NCI-H446 (cell line): ENCODE measurements at places on chromosomes 11 and 22.

DNA sequence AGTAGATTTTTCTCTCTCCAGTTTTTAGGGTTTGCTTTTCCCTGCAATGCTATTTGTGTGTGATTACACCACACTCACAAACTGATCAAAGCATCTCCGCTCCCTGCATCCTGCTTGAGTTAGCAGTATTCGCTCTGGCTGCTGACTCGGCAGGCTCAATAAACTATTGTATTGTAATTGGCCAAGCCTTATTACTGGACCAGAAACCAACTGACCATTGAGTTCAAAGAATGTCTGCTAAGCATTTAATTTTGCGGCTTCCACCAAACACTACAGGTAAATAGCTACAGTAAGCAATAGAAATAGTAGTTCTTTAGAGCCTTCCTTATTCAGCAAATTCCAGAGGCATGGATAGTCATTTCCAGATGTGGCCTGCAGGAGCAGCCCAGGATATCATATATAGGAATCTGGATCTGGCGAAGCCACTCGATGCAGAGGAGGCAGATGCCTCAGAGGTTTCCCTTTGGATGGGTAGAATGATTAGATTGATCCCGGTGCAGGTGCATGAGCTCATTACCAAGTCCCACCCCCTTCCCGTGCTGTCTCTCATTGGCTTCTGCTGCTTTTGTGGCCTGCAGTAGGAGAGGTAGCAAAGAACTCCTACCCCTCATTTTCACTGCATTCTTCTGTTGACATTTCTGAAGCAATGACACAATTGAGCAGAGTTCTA is 77.3 kb downstream of the COMMD9 start:
- DNase-seq, result no peak

DNA sequence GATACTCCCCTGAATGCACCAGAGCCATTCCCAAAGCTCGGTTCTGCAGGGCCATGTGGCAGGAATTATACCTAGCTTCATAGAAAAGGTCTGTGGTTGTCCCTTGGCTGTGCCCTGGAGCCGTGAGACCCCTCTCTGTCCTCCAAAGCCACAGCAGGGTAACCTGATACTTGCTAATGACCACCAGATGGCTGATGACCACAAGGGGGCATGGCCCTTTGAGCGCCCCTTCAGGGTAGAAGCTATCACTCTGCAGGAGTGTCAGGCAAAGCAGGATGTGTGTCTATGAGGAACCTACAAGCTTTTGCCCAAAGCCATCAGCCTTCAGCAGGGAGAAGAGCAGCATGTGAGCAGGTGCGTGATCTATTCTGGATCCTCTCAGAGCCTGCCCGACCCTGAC is 95.3 kb downstream of the NTM start:
- no peak for DNase-seq

DNA sequence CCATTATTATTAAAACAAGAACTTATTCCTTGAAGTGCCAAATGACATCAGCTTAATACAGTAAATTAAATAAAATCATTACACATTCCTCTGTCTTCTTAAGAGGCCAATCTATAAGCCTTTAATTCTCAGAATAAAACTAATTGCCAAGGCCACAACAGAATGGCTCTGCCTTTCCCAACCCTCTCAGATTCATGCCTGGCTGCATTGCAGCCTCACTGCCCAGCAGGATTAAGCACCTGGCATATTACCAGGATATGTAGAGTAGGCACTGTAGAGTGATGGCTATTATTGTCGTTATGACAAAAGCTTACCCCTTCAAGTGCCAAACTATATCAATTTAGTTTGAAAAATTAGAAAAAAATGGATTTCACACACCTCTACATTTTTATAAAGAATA is 9.4 kb upstream of the CALCA start:
- no peak for DNase-seq

- no peak for DNase-seq
Measured at GRCh38 chr22:46019351-46019750, 42.4 kb upstream of the WNT7B start.

DNA sequence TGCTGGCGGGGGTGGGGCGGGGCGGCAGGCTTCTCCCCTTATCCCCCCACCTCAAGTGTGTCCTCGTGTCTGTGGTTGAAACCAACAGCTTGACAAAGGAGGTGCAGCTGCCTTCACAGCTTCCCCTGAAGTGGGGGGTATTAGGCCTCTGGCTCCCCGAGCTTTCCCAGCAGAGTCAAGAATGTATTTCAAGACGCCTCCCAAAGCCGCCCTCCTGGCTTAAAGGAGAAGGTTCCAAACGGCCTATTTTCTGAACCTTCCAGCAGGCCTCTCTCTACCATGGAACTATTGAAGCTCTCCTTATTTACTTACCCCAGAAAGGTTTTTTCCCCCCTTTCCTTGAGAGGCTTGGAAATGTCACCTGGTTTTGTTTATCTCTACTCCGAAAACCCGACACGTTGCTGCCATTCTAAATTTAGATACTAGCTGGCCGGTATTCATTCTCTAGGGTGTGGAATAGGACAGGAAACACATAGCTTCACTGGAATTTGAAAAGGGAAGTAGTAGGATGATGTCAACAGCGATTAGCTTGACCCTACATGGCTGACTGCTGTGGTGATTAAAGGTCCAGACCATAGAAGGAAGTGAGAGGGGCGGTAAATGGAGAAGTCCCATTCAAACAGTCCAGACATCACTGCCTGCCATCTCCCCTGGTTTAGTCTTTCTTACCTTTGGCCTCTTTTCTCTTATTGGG is 671 bp upstream of the PICALM start:
- no peak for DNase-seq
